Tibial artery (tissue), 4 donors: ENCODE measurements at places on chromosomes 7 and 10.

DNA sequence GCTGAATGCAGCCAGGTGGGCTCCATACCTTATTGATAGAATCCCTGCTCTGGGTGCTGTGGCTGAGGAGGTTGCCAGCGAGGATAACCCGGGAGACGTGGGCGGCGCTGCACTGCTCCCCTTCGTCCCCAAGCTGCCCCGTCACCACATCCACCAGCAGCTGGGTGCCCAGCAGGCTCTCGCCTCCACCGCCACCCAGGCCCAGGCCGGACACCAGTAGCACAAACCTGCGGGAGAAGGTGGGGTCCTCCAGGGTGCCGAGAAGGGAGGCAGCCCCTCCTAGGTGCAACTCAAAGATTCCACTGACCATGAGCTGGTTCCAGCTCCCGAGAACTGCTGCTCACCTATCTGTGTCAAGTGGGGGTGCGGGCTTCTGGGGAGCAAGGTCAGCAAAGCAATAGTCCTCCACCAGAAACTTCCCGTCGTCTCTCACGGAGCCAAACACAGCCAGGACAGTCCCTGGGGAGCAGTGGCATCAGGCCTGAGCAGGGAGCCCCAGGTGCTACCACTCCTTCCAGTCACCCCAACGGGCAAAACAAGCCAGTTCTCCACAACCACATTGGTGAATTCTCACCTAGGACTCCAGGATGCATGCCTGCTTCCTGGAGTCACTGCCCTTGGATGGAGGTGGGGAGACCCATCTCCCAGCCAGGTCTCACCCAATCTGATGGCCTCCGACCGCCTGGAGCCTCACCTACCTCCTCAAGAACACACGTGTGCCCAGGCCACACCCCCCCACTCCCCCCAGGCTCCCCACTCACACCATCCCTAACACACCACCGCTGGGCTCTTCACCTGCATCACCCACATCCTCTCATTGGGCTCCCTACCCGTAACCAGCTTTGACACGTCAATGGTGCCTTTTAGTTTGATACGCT is 6.3 kb downstream of the POLD2 start:
- no peak for DNase-seq

DNA sequence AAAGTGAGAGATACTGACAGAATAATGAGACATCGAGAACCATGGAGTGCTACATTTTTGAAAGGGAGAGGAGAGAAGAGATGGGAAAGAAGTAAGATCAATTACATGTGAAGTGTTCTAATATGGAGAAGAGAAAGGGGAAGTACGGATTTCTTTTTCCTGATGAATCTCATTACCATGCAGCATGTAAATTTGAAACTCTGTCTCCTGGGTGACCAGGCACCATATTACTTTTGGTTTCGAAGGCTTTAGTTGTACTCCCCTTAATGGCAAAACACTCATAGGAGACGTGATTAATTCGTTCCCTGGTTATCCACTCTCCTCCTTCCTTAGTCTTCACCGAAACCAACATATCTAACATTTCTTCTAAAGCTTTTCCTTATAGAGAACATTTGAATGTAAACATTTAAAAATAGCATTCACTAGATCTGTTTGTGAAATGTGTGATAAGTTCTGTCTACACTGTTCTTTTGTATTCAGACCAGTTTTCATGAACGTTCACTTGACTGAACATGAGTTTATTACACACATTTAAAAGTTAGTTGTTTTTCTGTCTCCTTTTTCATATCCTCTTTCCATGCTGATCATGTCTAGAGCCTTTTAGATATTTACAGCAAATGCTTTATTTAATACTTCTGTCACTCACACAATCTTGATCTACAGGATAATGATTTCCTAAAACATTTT is 80.2 kb upstream of the MSRB2 start:
- no peak for DNase-seq

DNA sequence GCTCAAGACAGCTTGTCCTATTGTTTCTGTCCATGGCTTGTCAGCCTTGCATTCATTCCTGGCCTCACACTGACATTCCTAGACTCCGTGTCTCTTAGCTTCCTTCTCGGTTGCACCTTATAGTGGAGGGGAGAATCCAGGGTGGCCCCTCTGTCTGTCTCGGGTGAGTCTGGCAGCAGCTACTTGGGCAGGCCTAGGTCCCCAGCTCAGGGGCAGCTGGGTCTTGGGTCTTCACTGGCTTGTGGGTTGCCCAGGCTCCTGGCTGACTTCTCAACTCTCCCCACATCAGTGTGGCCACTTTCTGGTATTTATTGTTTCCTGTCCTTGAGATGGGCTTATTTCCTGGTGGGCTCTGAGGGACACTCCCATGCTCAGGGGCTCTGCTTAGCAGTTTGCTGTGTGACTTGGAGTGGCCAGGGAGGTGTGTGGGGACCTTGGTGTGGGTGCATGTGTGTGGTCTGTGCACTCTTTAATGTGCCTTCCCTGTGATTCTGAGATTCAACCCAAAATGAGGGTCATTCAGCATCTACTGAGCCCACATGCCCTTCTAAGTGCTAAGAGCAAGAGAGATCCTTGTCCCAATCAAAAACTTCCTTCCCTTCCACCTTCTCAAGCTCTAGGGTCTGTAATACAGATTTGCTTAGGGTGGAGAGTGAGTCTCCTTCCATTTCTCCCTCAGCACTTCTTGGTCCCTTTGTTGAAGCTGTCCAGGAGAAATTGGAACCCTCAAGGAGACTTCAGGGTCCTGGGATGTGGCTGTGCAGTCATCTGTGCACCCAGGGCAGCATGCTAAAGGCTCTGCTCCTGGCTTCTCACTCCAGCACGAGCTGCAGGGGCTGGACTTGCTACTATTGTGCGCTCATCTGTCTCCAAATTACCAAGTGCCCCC is 20.1 kb downstream of the UPP1 start:
- DNase-seq = no peak

GRCh38 chr7:20330928-20331909 is 519 bp downstream of the ITGB8 start:
- DNase-seq = peak; percentile 71

DNA sequence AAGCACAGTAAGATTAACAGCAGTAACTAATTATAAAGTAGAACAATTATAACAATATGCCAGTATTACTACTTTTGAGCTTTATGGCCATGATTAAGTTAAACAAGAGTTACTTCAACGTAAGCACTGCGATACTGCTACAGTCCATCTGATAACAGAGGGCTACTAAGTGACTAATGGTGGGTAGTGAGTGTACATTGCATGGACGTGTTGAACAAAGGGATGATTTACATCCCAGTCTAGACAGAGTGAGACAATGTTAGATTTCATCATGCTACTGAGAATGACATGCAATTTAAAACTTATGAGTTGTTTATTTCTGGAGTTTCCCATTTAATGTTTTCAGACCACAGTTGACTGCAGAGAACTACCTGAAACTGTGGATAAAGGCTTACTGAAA is 45.6 kb downstream of the TPST1 start:
- no peak for DNase-seq

- DNase-seq = no peak
These were observed 44.3 kb downstream of the NUDCD3 start for GRCh38 chr7:44445986-44446671.

- no peak for DNase-seq
These were observed 169.1 kb upstream of the PPP1R3A start for GRCh38 chr7:114087653-114088469.

DNA sequence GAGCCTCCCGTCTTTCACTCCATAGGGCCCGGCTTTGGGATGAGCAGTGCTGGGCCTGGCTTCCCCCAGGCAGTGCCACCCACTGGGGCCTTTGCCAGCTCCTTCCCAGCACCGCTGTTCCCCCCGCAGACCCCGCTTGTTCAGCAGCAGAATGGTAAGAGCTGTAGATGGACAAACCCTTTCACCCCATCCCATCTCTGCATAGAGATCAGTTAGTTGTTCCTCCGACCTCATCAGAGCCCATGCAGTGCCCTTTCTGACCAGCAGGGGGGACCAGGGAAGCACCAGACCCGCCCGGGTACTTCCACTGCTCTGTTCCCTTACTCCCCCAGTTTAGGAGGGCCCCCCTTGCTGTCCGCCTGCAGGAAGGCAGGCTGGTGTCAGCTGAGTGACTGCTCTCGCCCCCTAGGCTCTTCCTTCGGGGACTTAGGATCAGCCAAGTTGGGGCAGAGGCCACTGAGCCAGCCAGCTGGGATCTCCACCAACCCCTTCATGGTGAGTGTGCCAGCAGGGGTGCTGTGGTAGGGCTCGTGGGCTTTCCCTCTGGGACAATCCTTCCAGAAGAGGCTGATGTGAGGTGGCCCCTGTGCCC is 9.8 kb downstream of the SAP25 start:
- peak; percentile 86 for DNase-seq

DNA sequence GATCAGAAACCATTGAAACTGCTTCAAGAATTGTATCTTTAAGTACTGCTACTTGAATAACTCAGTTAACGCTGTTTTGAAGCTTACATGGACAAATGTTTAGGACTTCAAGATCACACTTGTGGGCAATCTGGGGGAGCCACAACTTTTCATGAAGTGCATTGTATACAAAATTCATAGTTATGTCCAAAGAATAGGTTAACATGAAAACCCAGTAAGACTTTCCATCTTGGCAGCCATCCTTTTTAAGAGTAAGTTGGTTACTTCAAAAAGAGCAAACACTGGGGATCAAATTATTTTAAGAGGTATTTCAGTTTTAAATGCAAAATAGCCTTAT is 14.7 kb downstream of the HNRNPA2B1 start:
- no peak for DNase-seq

- DNase-seq = no peak
These were observed 194.1 kb downstream of the FANK1 start for GRCh38 chr10:126090443-126090842.

- no peak for DNase-seq
These were observed 116.6 kb downstream of the TMEM178B start for GRCh38 chr7:141190495-141190894.

DNA sequence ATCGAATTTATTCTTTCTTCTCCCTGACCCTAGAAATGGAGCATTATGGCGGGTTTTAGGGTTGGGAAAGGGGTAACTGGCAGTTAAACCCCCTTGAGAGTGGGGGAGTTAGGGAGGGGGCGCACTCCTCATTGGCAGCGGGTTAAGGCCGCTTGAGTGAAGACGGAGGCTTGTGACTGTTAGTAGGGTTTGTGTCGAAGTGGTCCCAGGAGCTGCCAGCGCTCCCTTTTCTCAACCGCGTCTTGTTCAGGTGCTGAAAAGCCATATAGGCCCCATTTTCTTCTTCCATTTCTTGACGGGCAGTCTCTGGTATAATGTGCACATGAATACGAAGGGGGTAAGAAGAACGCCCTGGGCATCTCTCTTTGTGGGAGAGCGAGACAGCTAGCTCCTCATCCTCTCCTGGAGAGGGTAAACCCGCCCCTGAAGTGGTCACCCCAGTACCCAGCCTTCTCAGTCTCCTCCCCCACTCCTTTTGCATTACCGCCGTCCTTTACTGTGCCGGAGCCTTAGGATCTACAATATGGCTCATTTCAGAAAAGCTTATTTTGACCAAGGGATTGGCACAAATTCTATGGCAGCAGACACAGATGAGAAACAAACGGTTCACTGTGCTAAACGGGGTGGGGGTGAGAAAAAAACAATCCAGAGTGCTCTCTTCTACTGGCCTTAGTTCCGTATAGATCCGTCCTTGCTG is 836 bp downstream of the KMT2E start:
- DNase-seq = peak; percentile 74

GRCh38 chr7:116851671-116852070 is 10.7 kb upstream of the CAPZA2 start:
- no peak for DNase-seq

DNA sequence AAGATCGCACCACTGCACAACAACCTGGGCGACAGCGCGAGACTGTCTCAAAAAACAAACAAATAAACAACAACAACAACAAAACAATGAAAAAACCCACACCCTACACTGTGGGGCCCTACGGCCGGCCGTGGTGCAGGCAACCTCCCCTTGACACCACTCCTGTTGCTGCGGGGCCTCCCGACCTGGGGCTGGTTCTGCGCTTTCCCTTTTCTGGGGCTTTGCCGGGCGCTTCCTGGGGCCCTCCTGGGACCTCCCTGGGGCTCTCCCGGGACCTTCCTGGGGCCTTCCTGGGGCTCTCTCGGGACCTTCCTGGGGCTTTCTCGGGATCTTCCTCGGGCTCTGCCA is 46.6 kb downstream of the INSIG1 start:
- no peak for DNase-seq

DNA sequence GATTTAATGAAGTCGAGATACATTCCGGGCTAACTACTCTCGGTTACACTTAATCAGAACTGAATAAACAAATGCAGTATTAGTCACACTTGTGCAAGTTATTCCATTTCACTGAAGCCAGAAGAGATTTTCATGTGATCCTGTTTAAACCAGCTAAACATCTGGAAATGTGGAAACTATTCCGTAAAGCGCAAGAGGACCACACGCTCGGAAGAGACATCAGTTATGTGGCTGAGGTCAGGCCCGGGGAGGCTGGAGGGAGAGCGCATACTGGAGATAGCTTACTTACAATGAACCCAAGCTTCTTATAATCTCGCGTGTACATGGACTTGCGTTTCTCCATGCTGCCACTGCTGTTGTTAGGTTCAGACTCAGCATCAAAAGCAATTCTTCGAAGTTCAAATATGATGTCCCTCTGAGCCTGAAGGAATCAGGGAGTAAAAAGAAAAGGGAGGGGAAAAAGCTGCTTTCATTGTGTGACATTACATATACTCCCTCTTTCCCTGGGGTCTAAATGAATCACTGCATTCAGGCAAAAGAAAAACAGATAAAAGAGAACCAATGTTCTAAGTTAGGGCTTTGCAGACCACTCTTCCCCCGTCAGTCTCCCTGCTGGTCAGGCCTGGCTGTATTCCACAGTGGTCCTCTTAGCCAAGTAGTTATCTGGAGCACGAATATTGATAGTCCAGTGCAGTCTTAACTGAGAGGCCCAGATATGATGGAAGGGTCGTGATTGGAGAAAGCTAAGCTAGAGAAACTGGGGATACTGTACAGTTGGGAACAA is 237.4 kb downstream of the ELMO1 start:
- no peak for DNase-seq

GRCh38 chr7:17233603-17234002 is 64.8 kb upstream of the AHR start:
- no peak for DNase-seq

DNA sequence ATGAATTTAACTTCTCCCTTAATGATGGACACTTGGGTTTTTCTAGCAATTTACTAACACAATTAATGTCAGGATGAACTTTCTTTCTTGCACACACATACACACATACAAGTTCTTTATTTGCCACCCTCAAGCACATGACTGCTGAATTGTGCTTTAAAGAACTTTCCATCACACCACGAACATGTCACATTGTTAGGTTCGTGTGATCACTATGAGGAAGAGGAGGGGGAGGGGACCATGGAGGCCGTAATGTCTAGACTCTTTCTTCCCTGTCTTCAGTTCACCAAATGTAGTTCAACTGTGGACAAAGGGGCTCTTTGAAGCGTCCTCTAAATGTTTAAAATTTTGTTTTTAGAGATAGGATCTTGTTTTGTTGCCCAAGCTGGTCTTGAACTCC is 31.0 kb downstream of the NUP42 start:
- DNase-seq = no peak

- no peak for DNase-seq
These were observed 172.8 kb downstream of the TAX1BP1 start for GRCh38 chr7:27912751-27913150.

- no peak for DNase-seq
These were observed 293.1 kb downstream of the ARHGAP12 start for GRCh38 chr10:31635415-31636065.

GRCh38 chr10:45373576-45374349 is at the start of gene ALOX5:
Gene ALOX5 (plus strand): TSS chr10:45374216. CDS start chr10:45374280, 64 bp downstream.
- peak; percentile 77 for DNase-seq

- DNase-seq = no peak
These were observed 22.6 kb upstream of the CREB5 start for GRCh38 chr7:28389504-28390395.
